ENCODE measurements at places on chromosomes 16 and 17. TPM values are rescaled to one million over a fixed set of nuclear protein-coding genes. Genes with fewer than 3 reads are reported as not detected.

Gene DGKE
- 2.3 TPM for total RNA-seq

Gene KRT31
- not detected for total RNA-seq

Gene CD300LG
- total RNA-seq, result not detected

Gene CSH1
- total RNA-seq, result not detected

Gene KRTAP4-5
- total RNA-seq, result not detected

Measured in bronchial smooth muscle cell (primary cell).